ENCODE measurements at places on chromosomes 5 and 9.

DNA sequence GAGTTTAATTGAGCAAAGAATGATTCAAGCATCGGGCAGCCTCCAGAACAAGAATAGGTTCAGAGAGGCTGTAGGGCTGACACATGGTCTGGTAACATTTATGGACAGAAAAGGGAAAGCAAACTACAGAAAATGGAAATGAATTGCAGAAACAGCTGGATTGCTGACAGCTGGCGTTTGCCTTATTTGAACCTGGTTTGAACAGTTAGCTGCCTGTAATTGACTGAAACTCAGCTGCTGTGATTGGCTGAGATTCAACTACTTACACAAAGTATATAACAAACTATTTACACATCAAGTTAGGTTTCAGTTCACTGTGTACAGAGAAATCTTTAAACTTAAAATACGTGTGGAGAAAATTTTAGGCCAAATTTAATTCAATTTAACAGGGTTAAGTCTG is 441.7 kb downstream of the PRELID2 start:
- DNase-seq, result no peak

DNA sequence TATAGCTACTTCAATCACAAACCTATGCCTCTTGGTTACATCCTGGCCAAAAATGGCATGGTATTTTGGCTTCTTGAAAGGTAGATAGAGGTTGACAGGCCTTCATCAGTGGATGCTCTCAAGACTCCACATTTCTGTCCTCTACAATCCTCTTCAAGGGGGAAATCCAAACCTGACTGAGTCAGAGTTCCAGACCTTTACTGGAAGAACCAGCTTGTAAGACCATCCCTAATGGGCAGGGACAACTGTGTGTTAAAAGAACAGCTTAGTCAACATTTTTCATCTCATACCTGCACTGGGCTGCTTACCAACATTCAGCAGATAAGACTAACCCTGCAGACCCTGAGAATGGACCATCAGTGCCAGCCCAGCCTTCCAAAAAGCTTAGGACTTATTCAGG is 155.7 kb downstream of the CDK5RAP2 start:
- no peak for DNase-seq

- no peak for DNase-seq
Observed at GRCh38 chr9:79329861-79330260, 241.9 kb upstream of the TLE4 start.

- DNase-seq, result no peak
Observed at GRCh38 chr9:96158147-96158546, 143.8 kb downstream of the HSD17B3 start.

DNA sequence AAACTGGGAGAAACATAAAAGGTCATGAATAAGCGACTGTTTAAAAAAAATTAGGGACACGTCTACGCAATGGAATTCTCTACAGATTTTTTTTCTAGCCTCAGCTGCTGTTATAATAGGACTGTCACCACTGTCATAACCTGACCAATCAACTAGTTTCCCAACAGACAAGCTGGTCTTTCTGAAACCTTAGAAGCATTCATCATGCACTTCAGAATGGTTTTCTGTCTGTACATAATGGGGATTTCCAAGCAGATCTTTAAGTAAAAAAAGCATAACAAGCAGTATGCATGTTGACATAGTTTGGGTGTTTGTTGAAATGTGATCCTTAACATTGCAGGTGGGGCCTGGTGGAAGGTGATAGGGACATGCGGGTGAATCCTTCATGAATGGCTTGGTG is 58.3 kb upstream of the SEMA6A start:
- no peak for DNase-seq

- DNase-seq, result no peak
Observed at GRCh38 chr9:108196332-108197007, 659.3 kb downstream of the ACTL7B start.

- no peak for DNase-seq
Observed at GRCh38 chr9:111691672-111692329, 30.4 kb downstream of the GNG10 start.

GRCh38 chr5:158375531-158375930 is 516.6 kb upstream of the CLINT1 start:
- no peak for DNase-seq

DNA sequence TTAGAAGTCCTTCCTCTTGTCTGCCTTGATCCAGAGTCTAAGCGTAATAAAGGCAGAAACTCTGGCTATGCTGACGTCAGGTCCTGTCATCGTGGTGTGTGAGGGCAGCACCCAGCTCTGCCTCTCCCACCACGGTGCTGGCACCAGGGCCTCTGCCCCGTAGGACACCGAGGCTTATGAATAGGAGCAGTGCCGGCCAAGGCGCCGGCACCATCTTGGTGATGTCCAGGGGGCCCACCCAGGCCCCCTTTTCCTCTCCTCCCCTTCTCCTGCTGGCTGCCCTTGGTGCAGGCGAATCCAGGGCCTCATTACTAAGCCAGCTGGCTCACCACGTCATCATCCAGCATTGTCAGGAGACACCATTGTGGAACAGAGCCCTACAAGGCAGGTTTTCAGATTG is 252.3 kb downstream of the FANCC start:
- DNase-seq, result no peak

DNA sequence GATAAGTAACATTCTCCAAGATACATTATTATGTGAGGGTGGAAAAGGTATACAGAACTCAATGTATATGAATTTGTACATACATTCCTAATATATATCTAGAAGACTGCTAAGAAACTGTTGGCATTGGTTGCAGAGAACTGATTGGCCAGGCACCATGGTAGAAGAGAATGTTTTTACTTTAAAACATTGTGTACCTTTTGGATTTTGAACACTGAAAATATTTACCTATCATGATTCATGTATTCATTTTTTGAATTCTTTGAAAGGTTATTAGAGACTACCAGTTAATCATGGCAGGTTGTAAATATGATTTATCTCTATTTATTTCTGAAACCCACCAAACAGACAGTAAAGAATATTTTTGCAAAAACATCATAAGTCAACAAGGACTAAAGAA is 41.2 kb upstream of the ADRB2 start:
- no peak for DNase-seq

GRCh38 chr9:127970401-127971313 is 10.1 kb downstream of the EEIG1 start:
- peak; percentile 69 for DNase-seq

DNA sequence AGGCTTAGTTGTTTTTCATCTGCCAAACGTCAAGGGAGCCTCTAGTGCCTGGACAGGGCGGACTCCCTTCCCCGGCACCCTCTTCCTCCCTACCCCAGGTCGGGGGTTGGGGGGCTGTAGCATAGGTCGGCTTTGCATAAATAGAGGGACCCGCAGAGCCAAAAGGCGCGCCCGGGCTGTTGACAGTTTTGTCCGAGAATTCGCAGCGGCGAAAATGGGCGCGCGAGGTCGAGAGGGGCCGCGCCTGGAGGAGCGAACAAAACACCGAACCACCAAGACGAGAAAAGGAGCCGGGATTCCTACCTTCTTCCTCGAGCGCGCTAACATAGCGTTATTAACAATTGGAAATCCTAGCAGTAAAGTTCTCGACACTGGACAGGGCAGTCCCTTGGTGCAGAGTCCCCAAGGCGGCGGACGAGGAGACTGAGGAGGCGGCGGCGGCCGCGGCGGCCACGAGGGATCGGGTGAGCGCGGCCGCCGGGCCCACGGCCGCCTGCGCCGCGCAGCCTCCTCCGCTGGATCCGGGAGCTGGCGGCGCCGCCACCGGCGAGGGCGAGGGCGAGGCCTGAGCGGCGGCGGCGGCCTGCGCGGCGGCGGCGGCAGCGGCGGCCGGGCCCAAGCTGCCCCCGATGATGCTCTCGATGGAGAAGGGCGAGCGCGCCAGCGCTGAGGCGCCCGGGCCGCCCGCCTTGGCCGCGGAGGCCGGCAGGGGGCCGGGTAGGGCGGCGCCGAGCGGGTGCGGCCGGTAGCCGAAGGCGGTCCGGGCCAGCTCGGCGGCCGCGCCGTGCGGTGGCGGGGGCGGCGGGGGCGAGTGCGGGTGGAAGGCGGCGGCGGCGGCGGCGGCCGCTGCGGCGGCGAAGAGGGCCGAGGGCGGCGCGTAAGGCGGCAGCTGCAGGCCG is 1.7 kb downstream of the FOXD1 start:
- DNase-seq, result no peak

GRCh38 chr5:126100767-126101166 is 322.4 kb upstream of the GRAMD2B start:
- DNase-seq, result no peak

- DNase-seq, result no peak
Observed at GRCh38 chr5:105101577-105101976, 1539.0 kb upstream of the NUDT12 start.

GRCh38 chr9:120299785-120300184 is 280.2 kb downstream of the CDK5RAP2 start:
- no peak for DNase-seq

DNA sequence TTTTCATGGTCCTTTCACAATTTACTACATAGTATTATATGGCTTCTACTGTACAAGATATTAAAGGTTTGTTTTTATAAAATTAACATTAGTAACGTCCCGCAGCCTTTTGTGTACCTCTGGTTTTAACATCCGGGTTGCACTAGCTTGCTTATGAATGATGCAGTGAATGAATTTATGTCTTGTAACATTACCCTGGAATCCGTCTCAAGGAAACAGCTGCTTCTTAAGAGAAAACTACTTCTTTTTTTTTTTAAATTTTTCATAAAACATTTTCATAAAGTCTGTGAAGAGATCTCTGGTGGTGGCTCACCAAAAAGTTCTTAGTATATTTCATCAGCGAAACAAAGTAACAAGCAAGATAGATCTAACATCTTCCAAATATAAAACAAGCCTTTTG is 23.6 kb downstream of the MARCHF3 start:
- no peak for DNase-seq

GRCh38 chr5:72208324-72208926 is 101.2 kb downstream of the MAP1B start:
- no peak for DNase-seq

All from coronary artery (tissue), 2 donors.